ENCODE measurements at places on chromosomes 4 and X.
A peak's percentile ranks its signal among the peaks of the same experiment; 100 is the strongest.

- peak; percentile 44 for DNase-seq
Measured at GRCh38 chr4:87848622-87849351, 16.0 kb downstream of the MEPE start.

GRCh38 chrX:64205441-64205734 is at the start of gene AMER1:
AMER1 (minus strand) TSS chrX:64205708; CDS start chrX:64193286, 12,422 bp downstream.
- no peak for DNase-seq

GRCh38 chr4:63458010-63458409 is 951.2 kb downstream of the TECRL start:
- DNase-seq = no peak

DNA sequence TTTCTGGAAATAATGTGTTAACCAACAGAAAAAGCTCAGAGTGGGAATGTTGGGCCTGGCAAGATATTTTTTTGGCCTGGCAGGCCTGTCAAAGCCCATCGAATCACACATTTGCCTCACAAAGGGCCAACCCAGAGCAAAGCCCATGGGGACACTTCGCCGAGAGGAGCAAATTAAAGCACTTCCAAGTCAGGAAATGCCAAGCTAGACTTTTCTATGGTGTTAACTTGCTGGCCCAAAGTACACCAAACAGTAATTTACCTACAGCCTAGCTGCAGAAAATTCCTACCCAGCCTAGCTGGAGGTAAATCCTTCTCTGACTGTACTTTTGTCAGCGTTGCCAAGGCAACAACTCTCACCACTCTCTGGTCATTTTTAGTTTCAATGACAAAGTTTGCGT is 288.6 kb upstream of the LDB2 start:
- no peak for DNase-seq

GRCh38 chrX:110985470-110985869 is 110.5 kb upstream of the PAK3 start:
- DNase-seq = no peak

DNA sequence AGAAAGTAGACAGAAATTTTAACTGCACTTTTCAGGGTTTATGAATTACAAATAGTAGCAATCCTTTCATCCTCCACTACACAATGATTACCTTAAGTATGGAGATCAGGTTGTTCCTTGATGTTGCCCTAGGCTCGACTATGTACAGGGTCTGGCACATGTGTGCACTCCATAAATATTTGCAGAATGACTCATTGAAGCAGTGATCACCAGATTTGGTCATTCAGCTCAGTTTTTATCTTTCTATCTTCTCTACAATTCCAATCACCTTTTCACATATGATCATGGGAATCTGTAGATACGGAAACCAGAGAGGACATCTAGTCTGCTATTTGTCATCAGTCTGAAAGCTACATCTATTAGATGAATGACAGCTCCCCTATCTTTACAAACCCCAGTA is 171.7 kb upstream of the HCCS start:
- no peak for DNase-seq

GRCh38 chrX:81054904-81055303 is 146.8 kb downstream of the HMGN5 start:
- no peak for DNase-seq

GRCh38 chrX:116749943-116750342 is 287.2 kb upstream of the CT83 start:
- DNase-seq = peak; percentile 0

GRCh38 chrX:42567268-42567667 is 210.7 kb downstream of the PPP1R2C start:
- no peak for DNase-seq

GRCh38 chrX:40473460-40474204 is 107.1 kb upstream of the ATP6AP2 start:
- no peak for DNase-seq

DNA sequence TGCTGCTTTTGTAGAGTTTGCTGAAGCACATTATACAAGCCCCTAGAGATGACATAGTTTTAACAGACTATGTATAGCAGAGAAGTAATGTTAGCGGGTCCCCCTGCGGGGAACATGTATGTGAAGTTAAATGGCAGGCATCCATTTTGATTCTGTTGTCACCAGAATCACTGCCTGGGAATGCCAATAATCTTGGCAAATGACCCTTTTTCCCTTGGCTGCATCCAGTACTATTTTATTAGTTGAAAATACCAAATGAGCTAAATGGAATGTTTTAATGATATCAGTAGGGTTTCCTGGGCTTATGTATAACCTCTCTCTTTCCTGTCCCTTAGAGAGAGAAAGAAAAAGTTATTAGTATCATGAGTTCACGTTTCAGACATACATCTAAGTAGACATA is 93.6 kb downstream of the LIMCH1 start:
- no peak for DNase-seq

GRCh38 chr4:143437937-143438336 is 75.6 kb upstream of the SMARCA5 start:
- no peak for DNase-seq

DNA sequence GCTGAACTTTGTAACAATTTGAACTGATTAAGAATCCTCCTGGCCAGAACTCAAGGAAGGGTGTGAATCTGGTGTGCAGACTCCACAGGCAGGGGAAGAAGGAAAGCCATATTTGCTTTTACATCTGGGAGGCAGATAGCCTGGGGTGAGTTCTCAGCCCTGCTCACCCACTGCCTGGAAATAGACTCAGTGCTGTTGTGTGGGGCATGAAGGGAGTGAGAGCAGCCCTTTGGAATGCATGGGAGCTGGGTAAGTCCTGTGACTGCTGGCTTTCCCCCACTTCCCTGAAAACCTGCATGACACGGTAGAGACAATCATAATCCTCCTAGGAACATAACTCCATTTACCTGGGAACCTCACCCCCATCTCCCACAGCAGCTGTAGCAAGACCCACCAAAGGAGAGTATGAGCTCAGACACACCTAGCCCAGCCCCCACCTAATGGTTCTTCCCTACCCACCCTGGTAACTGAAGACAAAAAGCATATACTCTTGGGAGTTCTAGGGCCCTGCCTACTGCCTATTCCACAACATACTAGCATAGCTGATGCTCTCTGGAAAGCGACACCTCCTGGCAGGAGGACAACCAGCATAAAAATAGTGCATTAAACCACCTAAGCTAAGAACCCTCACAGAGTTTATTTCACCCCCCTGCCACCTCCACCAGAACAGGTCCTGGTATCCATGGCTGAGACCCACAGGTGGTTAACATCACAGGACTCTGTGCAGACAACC is 59.3 kb upstream of the UBQLN2 start:
- no peak for DNase-seq

All from SK-N-DZ (cell line).